ENCODE measurements at places on chromosomes 12 and 14.
A peak's percentile ranks its signal among the peaks of the same experiment; 100 is the strongest.

DNA sequence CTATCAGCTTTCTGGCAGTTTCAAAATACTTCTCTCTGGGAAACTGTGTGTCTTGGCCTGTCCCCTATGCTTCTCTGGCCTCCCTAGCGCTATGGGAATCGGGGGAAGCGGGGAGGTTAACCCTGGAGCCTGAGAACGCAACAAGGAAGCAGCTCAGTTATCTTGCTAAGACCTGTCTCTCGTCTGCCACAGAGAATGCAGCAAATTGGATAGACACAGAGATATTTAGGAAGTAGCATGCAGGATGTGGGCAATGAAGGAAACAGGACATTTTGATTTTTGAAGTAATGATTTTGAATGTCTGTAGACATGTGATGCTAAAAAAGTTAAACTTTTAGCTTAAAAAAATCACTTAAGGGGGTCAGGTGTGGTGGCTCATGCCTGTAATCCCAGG is 6.6 kb upstream of the CALCOCO1 start:
- no peak for DNase-seq

GRCh38 chr14:22848351-22849164 is 12.2 kb downstream of the MMP14 start:
- no peak for DNase-seq

DNA sequence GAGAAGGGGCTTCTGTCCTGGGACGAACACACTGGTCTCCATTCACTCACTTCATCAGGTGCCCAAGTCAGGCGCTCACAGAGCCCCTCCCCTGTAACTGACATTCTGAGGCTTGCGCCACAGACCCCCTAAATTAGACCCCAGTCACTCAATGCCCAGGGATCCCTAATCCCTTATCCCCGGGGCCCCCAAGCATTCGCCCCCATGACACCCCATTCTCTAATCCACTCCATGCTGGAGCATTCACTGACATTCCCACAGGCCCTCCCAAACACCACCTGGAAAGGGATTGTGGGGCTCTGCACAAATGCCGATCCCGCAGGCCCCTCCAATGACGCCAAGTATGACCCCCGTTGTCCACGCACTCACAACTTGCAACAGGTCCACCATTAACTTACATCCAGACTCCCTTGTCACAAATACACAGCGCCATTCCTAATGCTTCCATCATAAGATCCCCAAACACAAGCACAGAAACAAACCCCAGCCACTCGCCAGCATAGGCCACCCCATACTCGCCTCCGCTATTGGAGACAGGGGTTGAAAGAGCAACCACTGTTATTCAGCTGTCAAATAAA is 1.5 kb downstream of the ZNF605 start:
- no peak for DNase-seq

- no peak for DNase-seq
Observed at GRCh38 chr12:72673853-72674252, 401.7 kb downstream of the TRHDE start.

DNA sequence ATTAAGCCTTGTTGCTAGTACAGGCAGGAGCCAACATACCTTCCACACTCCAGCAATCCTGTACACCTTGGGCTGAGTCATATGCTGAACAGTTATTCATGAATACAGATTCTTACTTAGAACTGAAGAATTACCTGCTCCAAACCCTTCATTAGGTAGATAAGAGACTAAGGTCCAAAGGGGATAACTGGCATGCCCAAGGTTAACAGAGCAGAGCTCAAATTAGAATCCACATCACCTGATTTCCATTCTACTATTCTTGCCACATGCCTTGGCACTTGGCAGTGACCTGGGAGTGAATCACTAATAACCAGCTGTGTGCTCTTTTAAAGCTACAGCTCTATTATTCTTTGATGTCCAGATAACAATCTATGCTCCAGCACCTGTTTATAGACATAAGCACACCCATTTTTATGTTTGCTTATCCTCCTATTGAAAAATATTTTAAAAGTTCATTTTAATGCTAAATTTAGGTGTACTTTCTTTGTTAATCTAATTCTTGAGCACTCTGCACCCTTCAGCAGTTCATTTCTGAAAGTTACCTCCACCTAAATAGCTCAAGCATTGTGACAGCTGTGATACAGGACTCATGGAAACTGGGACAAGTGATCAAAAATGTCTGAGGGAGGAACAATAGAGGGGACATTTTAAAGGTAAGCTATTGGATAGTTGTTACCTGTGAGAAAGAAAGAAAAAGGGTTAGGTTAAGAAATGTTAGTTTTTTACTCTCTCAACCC is 19.4 kb downstream of the LPCAT3 start:
- DNase-seq, result no peak

GRCh38 chr12:53726341-53726740 is 911 bp downstream of the CALCOCO1 start:
- DNase-seq, result no peak

DNA sequence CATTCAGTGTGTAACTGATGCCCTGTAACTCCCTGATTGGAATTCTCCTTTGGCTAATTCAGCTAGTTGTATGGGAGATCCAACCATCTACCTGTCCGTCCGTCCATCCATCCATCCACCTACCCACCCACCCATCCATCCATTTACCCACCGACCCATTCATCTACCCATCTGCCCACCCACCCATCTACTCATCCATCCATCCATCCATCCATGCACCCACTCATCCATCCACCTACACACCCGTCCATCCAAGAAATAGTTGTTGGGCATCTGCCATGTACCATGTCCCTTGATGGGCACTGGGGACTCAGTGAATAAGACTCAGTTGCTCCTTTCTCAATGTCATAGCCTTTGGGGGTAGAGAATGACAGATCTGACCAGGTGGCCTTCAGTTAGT is 48.1 kb downstream of the CCDC92 start:
- no peak for DNase-seq

- no peak for DNase-seq
Observed at GRCh38 chr14:23207146-23207540, 23.7 kb upstream of the SLC7A8 start.

GRCh38 chr14:104665657-104666522 is 23.5 kb upstream of the INF2 start:
- peak; percentile 56 for DNase-seq

GRCh38 chr12:38898001-38898684 is 7.2 kb downstream of the CPNE8 start:
- DNase-seq, result no peak

DNA sequence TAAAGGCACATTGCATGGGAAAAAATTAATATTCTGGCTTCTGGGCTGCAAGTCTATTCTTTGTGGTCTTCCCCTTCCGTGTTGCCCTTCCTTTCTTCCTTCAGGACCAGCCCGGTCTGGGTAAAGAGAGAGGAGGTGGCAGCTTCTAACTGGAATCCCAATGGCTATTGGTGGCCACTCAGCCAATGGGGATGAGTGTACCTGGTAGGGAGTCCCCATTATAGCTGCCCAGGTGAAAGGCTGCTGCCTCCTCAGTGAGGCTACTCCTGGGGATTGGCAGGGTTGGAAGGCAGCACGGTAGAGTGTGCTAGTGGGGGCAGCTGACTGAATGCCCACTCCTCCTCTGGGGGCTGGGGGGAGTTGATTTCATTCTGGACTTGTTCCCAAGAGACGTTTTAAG is 112.6 kb downstream of the RBM19 start:
- no peak for DNase-seq

DNA sequence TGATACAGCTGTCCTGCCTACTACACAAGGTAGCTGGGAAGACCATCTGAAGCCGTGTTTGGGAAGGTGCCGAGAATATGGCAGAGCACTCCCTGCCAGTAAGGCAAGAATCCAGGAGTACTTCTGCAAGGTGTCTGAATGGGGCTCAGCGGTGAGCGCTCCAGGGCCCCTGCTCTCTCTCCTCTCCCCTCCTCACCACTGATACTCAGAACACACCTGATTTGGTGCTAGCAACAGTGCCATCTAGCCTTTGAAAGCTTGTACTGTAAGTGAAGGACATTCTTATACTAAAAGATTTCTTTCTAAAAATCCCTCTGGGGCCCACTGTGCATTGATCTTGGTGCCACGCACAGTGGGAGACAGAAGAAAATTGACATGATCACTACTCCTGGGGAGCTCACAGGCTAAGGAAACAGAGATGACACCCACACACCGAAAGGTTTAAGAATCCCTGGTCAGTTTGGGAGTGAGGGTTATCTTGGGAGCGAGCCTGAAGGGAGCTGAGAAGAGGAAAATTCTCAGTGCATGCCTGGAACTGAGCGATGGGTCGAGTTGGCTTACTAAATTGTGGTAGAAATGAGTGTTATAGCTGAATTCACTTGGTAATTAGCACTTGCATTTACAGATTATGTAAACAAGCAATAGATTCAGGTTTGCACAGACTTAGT is 216.9 kb downstream of the NTF3 start:
- DNase-seq, result no peak

Measured in activated gamma-delta T cell treated with Interleukin-2 at 50 U/mL for 16 hours (primary cell).